ENCODE measurements at places on chromosomes 6 and 20. TPM values are rescaled to one million over a fixed set of nuclear protein-coding genes. Genes with fewer than 3 reads are reported as not detected.

GRCh38 chr6:3318226-3318625, 59.5 kb downstream of the PSMG4 start:
- no peak for DNase-seq

GRCh38 chr6:43702534-43703440, 15.2 kb upstream of the MRPS18A start:
- DNase-seq, result peak; percentile 81

SOX4 gene
- polyA plus RNA-seq, result 6.3 TPM

GRCh38 chr6:46648869-46649492, 3.6 kb downstream of the CYP39A1 start:
- DNase-seq, result no peak

GRCh38 chr6:24547243-24547642, 52.5 kb downstream of the ALDH5A1 start:
- DNase-seq, result no peak

MYT1 gene
- 0.13 TPM for polyA plus RNA-seq

DNA sequence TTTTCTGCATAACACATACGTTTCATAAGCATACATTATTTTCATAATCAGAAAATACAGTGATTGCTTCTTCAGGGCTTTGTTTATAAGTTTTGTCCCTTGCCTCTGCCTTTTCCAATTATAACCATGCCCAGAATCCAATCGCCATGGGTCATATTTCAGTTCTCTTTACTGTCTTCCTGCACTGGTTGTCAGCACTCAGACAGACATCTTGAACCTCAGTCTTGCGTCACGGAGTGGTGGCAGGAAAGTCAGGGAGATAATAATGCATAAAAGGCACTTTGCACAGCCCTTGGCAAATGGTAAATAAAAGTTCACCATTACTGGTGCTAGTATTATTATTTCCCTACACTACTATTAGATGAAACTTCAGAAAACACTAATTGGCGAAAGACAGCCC, 7.2 kb downstream of the KIF16B start:
- no peak for DNase-seq

DNA sequence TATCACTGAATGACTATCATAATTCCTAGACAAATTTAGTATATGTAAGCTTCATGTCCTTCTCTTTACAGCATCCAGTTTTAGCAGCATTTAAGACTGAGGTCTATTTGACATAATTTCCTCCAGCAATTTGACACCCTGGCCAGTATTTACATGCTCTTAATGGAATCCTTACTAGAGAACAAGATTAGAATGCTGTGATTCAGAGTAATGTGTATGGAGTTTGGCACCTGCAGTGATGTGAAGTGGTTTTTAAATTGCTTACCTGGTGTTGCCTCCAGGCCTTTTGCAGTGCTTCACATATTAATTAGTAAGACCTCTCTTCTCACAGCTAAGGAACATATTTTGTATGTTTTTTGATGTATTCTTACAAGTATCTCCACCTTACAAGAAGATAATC, 9.8 kb downstream of the NKX2-4 start:
- no peak for DNase-seq

DNA sequence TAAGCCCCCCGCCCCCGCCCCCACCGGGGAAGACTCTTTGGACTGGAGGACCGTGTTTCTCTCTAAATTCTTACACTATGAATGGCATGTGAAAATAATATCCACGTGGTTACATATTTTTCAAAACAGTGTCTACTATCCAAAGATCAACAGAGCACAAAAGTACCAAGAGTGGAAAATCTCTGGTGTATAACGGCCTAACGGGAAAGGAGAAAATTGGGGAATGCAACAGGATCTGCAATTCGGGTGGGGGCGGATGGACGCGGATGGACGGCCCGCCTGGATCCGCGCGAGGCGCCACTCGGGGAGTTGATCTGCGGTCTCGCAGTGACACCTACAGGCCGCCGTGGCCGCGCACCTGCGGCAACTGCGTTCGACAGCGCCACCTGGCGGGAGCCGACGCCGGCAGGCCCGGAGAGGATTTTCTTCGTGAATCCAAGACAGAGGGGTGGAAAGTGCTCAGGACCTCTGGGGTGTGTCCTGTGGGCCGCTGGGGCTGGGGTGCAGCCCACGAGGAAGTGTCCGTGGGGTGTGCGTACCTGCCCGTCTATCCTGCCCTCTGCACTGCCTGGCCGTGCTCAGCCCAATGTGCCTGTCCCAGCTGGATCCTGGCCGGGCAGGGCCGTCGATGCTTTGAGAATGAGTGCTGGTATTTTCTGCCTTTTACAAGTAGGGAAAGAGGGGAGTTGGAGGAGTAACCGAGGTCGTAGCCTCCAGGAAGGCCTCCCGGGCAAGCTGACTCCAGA, 18.6 kb downstream of the ANKRD60 start:
- DNase-seq, result peak; percentile 28

GRCh38 chr20:57835588-57836455, 126.0 kb upstream of the PMEPA1 start:
- no peak for DNase-seq

GRCh38 chr20:44728801-44729443, 13.8 kb downstream of the CCN5 start:
- peak; percentile 56 for DNase-seq

GNL1 gene
- 63.7 TPM for polyA plus RNA-seq

MCM8 gene
- polyA plus RNA-seq, result 5.4 TPM

MUC22 gene
- not detected for polyA plus RNA-seq

KHDC1 gene
- polyA plus RNA-seq, result 4.2 TPM

ULBP3 gene
- polyA plus RNA-seq, result 1.1 TPM

DNA sequence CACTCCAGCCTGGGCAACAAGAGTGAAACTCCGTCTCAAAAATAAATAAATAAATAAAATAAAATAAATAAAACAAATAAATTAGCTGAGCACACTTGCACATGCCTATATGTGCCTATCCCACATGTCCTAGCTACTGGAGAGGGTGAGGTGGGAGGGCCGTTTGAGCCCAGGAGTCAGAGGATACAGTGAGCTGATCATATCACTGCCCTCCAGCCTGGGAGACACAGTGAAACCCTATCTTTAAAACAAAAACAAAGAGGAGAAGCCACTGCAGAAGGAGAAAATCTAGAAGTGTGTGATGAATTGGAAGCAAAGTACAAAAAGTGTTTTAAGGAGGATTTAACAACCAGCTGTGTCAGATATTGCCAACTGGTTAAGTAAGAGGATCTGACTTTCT, 728.4 kb downstream of the PTPRT start:
- no peak for DNase-seq

- no peak for DNase-seq
Measured at GRCh38 chr20:1307171-1307570, 21.8 kb downstream of the SDCBP2 start.

GRCh38 chr6:161701056-161701455, 427.2 kb upstream of the AGPAT4 start:
- no peak for DNase-seq

TP53RK gene
- polyA plus RNA-seq, result 11.8 TPM

GRCh38 chr6:33672808-33673207, 38.7 kb downstream of the UQCC2 start:
- no peak for DNase-seq
